ENCODE measurements at places on chromosomes 12 and 14. TPM values are rescaled to one million over a fixed set of nuclear protein-coding genes. Genes with fewer than 3 reads are reported as not detected.

DNA sequence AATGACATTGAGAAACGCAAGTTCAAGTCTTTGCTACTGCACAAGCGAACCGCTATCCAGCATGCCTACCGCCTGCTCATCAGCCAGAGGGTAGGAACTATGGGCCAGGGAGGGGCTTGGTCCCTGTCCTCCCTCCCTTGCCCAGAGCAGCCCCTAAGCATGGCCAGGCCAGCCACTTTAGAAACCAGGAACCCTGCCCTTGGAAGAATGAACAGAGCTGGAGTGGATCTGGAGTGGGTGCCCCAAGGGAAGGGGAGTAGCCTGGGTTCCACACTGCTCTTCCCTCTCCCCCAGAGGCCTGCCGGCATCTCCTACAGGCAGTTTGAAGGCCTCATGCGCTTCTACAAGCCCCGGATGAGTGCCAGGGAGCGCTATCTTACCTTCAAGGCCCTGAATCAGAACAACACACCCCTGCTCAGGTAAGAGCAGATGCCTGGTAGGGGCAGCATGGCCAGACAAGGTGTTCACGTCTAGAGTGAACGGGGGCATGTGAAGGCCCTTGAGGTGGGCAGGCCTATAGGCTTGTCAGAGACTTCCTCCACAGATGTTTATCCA lies 55.8 kb downstream of the TPCN1 start:
- DNase-seq: no peak

- DNase-seq: no peak
These were observed 393.5 kb downstream of the AACS start for GRCh38 chr12:125458552-125459268.

DNA sequence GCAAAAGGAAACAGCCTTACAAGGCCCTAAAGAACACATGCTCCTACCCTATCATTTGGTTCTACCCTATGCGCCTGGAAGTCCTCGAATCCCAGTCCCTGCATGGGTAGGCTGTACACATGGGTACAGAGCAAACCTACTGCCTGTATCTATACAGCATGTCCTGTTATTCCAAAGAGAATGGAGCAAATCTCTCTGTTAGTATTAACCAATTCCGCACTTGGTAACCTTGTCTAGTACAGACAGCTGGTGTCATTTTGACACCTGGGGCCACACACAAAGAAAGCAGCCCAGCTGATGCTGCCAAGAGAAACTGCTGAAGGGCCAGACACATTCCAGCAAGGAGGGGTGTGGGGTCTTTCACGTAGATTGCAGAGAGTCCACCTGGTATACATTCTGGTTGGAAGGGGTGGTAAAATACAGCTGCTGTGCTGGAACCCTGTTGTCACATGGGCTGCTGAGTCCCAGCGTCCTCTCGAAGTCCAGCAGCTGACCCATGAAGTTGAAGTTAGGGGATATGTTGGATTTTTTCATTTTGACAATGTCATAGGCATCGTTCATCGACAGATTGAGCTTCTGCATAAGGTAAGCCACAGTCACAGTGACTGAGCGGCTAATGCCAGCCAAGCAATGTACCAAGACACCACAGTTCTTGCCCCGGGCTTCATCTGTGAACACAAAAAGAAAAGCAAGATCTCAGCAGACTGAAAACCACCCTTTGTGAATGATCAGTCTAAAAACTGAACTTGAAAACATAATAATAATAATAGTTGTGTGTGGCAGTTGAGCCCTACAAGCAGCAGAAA lies 3.2 kb downstream of the DUSP6 start:
- no peak for DNase-seq

GRCh38 chr12:389142-390096 lies at the start of gene KDM5A:
Gene KDM5A (minus strand): TSS chr12:389320. CDS start chr12:389091, 229 bp downstream.
- DNase-seq: peak; percentile 86

DNA sequence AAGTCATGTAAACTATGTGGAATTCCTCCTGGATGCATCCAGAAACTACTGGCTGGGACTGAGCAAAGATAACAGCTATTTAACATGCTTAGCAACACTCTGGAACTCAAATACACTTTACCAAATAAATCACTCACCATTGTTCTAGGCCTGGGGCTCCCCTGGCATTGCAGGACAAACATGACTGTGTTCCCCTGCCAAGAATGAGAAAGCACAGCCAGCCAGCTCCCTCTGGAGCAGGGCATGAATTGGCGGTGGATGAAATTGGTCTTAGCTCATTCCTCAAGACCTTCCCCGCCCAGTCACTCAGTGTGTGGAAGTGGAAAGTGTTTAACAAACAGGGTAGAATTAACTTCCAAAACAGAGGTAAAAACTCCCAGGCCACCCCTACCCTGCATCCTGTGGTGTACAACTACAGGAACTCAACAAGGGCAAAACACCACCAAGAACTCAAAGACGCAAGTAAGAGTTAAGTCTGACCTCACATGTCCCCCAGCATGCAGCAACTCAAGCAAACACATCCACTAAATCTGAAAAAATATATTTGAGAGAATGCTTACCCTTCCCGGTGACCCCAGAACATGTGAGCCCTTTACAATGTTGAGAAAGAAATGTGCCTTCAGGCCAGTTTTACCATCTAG lies 58.4 kb upstream of the BDKRB2 start:
- no peak for DNase-seq

GRCh38 chr12:45315462-45315861 lies 99.6 kb downstream of the ANO6 start:
- DNase-seq: no peak

GRCh38 chr12:104620837-104621531 lies 164.2 kb downstream of the CHST11 start:
- DNase-seq: no peak

- no peak for DNase-seq
These were observed 48.3 kb downstream of the HNRNPC start for GRCh38 chr14:21220874-21221477.

- no peak for DNase-seq
These were observed 351 bp upstream of the METTL17 start for GRCh38 chr14:20989471-20989786.

GRCh38 chr14:38127356-38127755 lies 80.3 kb upstream of the SSTR1 start:
- DNase-seq: no peak

GRCh38 chr12:112537710-112538396 lies 119.1 kb downstream of the PTPN11 start:
- DNase-seq: peak; percentile 56

- no peak for DNase-seq
These were observed 7.4 kb upstream of the HVCN1 start for GRCh38 chr12:110696283-110696682.

DNA sequence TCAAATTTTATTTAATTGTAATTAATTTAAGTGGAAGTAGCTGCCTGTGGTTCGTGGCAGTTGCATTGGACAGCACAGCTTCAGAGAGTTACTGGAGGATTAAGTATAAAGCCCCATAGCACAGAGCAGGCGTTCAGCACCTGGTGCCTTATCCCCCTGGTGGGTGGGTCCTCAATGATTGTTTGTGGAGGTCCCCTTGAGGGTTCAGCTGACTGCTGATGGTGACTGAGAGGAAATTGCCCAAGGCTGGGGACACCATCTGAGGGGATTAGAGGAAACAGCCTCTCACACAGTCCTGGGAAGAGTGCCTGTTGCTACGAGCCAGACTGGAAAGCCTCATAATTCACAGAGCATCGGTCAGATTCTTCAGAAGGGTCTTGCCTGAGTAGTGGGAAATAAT lies 83.4 kb upstream of the NOS1 start:
- DNase-seq: no peak

DNA sequence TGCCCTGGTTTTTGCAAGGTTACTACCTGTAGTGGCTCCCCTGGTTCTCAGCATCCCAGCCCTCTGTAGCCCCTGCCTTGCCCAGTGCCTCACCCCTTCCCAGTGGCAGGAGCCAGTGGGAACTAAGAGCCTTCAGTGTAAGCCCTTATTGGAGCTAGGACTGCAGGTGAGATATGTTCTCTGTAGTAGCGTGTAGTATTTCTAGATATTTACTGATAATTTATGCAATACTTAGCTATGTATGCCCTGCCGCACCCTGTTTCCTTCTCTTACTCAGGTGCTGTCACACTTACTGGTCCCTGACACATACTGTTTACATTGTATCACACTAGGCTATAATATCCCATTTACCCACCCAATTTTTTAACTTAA lies 3.6 kb downstream of the BMAL2 start:
- DNase-seq: no peak

DNA sequence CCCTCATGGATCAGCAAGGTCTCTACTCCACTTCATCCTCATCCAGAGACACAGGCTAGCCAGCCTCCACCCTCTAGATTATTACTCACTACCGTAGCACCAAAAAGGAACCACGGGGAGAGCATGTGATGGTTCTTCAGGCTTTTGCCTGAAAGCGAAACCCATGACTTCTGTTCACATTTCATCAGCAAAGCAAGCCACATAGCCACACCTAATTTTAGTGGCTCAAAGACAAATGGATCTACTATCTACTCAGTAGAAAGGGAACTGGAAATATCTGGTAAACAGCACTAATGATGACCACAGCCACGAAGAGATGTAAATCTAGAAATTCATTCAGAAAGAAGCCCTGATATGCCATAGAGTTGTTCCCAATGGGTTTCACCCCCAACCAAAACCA lies 51.4 kb downstream of the VCPKMT start:
- no peak for DNase-seq

GRCh38 chr12:53053218-53054111 lies 3.6 kb downstream of the TNS2 start:
- DNase-seq: peak; percentile 77

GRCh38 chr14:54200726-54201125 lies 196.1 kb upstream of the CDKN3 start:
- no peak for DNase-seq

- DNase-seq: peak; percentile 94
These were observed 111.2 kb upstream of the SLC38A2 start for GRCh38 chr12:46483572-46484395.

- no peak for DNase-seq
These were observed 879.7 kb downstream of the GALC start for GRCh38 chr14:87113286-87113685.

DNA sequence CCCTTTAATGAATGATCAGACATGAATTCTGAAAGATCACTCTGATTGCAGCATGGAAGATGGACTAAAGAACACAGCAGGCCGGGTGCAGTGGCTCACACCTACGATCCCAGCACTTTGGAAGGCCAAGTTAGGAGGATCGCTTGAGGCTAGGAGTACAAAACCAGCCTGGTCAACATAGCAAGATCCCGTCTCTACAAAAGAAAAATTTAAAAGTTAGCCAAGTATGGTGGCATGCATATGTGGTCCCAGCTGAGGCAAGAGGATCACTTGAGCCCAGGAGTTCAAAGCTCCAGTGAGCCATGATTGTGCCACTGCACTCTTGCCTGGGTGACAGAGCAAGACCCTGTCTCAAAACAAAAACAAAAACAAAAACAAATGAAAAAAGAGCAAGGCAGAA lies 35.1 kb downstream of the SENP1 start:
- no peak for DNase-seq

- peak; percentile 82 for DNase-seq
These were observed 76.9 kb downstream of the SUSD6 start for GRCh38 chr14:69688299-69688649.

DNA sequence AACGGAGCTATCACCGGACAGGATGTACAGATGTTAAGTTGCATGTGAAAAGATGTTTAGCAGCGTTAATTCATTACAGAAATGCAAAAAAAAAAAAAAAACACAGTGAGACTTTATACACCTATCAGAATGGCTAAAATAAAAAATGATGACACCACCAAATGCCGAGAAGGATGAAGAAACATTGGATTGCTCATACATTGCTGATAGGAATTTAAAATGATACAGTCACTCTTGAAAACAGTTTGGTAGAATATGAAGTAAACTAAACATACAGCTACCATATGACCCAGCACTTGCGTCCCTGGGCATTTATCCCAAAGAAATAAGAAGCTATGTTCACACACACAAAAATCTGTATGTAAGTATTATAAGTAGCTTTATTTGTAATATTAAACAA lies 574.1 kb downstream of the SLC16A7 start:
- DNase-seq: no peak

- DNase-seq: no peak
These were observed 32.2 kb upstream of the GNG2 start for GRCh38 chr14:51828017-51828797.

GRCh38 chr12:26473291-26473690 lies 277.9 kb downstream of the SSPN start:
- no peak for DNase-seq

- DNase-seq: no peak
These were observed 170.1 kb downstream of the NRXN3 start for GRCh38 chr14:78340250-78340649.

- no peak for DNase-seq
These were observed 220.7 kb upstream of the GRIP1 start for GRCh38 chr12:66899588-66899987.

- DNase-seq: peak; percentile 39
These were observed 1.0 kb downstream of the HOMEZ start for GRCh38 chr14:23284654-23285529.

GRCh38 chr14:66496188-66496807 lies 10.1 kb downstream of the CCDC196 start:
- no peak for DNase-seq

- DNase-seq: no peak
These were observed 31.1 kb downstream of the GPHN start for GRCh38 chr14:66539034-66539433.

DNA sequence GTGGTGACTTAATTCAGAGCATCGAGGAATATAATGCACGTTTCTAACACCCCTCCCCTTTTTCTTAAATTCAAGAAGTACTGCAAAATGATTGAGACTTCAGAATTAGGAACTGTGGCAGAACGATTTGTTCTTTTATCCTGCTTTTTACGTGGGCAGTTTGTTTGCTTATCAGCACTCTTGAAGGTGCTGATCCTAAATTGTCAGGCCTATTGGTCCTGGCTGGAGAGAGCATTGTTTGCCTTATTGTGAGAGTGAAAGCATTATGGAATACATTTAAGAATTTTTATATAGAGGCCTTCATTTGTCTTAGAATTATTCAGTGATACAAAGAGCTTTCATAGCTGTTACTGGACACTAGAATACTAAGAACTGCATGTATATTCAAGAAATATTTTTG lies 59.1 kb downstream of the TMTC2 start:
- no peak for DNase-seq

DNA sequence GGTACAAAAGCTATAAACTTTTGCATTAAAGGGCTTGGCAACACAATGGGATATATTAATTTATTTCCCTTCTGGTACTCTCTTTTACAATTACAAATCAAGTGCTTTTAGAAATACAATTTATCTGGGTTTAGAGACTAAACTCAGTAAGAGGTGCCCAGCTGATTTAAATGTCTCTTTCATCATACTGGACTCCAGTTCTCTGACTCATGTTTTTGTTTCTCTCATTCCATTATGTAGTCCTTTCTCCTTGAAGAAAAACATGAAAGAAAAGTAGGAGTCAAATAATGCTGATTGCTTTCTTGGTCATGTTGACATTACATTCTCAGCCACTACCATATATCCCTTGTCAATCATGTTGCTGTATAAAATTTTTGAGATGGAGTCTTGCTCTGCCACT lies 36.3 kb upstream of the CFL2 start:
- DNase-seq: no peak

- DNase-seq: no peak
These were observed 86.2 kb upstream of the CMKLR1 start for GRCh38 chr12:108425238-108425795.

- no peak for DNase-seq
These were observed 2.9 kb upstream of the MYH7 start for GRCh38 chr14:23438101-23438971.

IL22 gene
- total RNA-seq: not detected

HSP90B1 gene
- total RNA-seq: 954 TPM

PLXNC1 gene
- total RNA-seq: 11.2 TPM

HDAC7 gene
- 4.6 TPM for total RNA-seq

IL26 gene
- total RNA-seq: not detected

MGAT4C gene
- total RNA-seq: not detected

ZCCHC8 gene
- 14.2 TPM for total RNA-seq

TOGARAM1 gene
- total RNA-seq: 10.6 TPM

LRRC10 gene
- not detected for total RNA-seq

BBOF1 gene
- total RNA-seq: 2.3 TPM

DDHD1 gene
- 7.2 TPM for total RNA-seq

BCL2L14 gene
- 0.11 TPM for total RNA-seq

Measured in HepG2 (cell line).